ENCODE measurements at places on chromosomes 3 and 15.

GRCh38 chr3:129315223-129315997 is 36.7 kb downstream of the HMCES start:
- no peak for DNase-seq

- DNase-seq = no peak
Observed at GRCh38 chr3:129119365-129120100, 2.1 kb downstream of the RAB43 start.

GRCh38 chr3:14801031-14801430 is 17.7 kb upstream of the FGD5 start:
- DNase-seq = no peak

GRCh38 chr15:40235201-40235885 is 3.5 kb upstream of the PAK6 start:
- DNase-seq = no peak

- no peak for DNase-seq
Observed at GRCh38 chr3:106251160-106251892, 382.5 kb upstream of the CBLB start.

- no peak for DNase-seq
Observed at GRCh38 chr3:62632510-62633294, 242.5 kb downstream of the CADPS start.

DNA sequence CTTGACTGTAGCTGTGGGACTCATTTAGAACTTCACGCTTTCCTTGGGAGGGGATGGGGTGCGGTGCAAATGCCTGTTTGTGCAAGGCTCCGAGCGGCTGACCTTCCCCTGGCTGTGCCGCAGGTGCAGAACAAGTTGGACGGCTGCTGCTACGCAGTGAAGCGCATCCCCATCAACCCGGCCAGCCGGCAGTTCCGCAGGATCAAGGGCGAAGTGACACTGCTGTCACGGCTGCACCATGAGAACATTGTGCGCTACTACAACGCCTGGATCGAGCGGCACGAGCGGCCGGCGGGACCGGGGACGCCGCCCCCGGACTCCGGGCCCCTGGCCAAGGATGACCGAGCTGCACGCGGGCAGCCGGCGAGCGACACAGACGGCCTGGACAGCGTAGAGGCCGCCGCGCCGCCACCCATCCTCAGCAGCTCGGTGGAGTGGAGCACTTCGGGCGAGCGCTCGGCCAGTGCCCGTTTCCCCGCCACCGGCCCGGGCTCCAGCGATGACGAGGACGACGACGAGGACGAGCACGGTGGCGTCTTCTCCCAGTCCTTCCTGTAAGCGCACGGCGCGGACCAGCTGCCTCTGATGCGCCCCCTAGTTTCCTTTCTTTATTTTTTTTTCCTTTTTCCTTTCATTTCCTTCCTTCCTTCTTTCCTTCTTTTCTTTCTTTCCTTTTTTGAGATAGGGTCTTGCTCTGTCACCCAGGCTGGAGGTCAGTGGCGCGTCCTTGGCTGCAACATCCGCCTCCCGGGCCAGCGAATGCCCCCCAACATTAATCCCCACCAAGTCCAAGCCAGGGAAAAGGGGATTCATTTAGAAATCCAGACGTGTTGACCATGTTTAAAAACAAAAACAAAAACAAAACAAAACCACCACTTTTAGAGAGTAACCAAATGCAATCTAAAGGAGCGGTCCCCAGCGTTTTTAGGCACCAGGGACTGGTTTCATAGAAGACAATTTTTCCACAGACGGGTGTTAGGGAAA is 42.7 kb downstream of the EIF2AK4 start:
- DNase-seq = peak; percentile 80

- no peak for DNase-seq
Observed at GRCh38 chr3:178485756-178486155, 50.5 kb upstream of the KCNMB2 start.

- no peak for DNase-seq
Observed at GRCh38 chr15:79572691-79573404, 140.7 kb downstream of the MINAR1 start.

- no peak for DNase-seq
Observed at GRCh38 chr3:49413338-49413734, 1.1 kb downstream of the TCTA start.

DNA sequence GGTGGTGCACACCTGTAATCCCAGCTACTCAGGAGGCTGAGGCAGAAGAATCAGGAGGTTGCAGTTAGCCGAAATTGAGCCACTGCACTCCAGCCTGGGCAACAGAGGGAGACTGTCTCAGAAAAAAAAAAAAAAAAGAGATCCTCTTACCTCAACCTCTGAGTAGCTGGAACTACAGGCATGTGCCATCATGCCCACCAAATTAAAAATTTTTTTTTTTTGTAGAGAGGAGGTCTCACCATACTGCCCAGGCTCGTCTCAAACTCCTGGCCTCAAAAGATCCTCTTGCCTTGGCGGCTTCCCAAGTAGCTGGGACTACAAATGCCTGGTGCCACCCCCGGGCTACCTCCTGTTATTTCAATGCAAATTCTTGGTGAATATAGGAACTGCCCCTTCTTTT is 1.5 kb downstream of the UMPS start:
- peak; percentile 23 for DNase-seq

GRCh38 chr3:43515208-43515917 is 106.4 kb downstream of the ANO10 start:
- no peak for DNase-seq

GRCh38 chr15:58877999-58878825 is 55.3 kb downstream of the SLTM start:
- DNase-seq = no peak

GRCh38 chr15:46297766-46298165 is 662.9 kb downstream of the SQOR start:
- DNase-seq = no peak

GRCh38 chr3:21620511-21621155 is 130.4 kb downstream of the ZNF385D start:
- DNase-seq = no peak

GRCh38 chr3:51962854-51963530 is 4.3 kb downstream of the PCBP4 start:
- DNase-seq = no peak

GRCh38 chr3:193554811-193555210 is at the start of gene ATP13A4:
Gene ATP13A4, minus strand, starts transcription at chr3:193554895. Its CDS starts 96 bp downstream, at chr3:193554799.
- DNase-seq = no peak

GRCh38 chr3:132288357-132288756 is 28.9 kb upstream of the ACP3 start:
- no peak for DNase-seq

GRCh38 chr15:68175526-68175925 is 29.6 kb downstream of the CALML4 start:
- no peak for DNase-seq

DNA sequence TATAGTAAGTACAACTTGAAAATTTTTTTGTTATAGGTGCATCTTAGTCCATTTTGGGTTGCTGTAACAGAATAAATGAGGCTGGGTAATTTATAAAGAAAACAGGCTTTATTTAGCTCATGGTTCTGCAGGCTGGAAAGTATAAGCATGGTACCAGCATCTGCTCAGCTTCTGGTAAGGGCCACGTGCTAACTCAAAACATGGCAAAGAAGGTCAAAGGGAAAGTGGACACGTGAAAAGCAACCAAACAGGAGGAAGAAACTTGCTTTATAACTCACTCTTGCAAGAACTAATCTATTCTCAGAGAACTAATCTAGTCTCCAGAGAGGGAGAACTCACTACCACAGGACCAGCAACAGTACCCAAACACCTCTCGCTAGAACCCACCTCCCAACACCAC is 9.1 kb downstream of the HDGFL3 start:
- DNase-seq = no peak

- DNase-seq = no peak
Observed at GRCh38 chr3:34920806-34921205, 718.5 kb upstream of the ARPP21 start.

GRCh38 chr3:194030372-194030771 is 105.6 kb upstream of the HES1 start:
- no peak for DNase-seq

DNA sequence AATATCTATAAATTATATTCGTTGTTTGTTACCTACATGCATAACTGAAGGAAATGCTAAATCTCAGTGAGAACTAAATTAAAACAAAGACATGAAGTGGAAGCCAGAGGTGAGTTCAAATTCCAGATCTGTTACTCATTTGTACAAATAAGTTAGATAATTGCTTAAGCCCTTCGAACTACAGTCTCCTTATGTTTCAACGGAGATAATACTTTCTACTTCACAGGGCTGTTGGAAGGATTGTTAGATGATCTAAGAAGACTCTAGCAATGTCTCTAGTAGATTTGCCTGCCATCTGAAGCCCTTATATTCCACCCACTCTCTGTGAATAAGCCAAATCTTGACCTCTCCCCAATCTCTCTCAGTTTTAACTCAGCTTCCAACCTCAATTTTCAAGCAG is 125.8 kb downstream of the P2RY1 start:
- DNase-seq = no peak

- DNase-seq = no peak
Observed at GRCh38 chr15:68674975-68675374, 96.2 kb downstream of the CORO2B start.

DNA sequence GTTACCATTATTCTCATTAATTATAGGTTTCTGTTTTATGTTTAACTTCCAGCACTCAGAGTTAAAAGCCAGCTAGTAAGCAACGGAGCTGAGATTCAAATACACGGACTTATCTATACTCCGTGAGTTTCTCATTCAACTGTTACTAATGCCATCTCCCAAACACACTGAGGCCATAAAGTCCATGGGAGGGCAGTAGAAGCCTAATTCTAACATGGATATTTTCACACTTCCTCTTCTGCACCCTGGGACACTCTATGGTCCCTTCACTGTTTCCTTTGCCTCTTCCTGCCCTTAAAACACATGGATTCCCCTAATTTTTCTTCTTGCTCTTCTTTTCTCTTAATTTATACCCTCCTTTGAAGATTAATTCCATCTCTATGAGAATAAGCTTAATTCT is 245.0 kb downstream of the KLF13 start:
- DNase-seq = no peak

Measured in NCI-H2171 (cell line).